Stimulated activated CD8-positive, alpha-beta memory T cell treated with anti-CD3 and anti-CD28 coated beads, Interleukin-7, amount 100 ng/mL, for 4 hours (primary cell): ENCODE measurements at places on chromosomes 7 and 10.

- DNase-seq: no peak
These were observed 973.0 kb upstream of the GHITM start for GRCh38 chr10:83166344-83166743.

GRCh38 chr7:91082852-91083495 is 181.3 kb upstream of the FZD1 start:
- DNase-seq: no peak

DNA sequence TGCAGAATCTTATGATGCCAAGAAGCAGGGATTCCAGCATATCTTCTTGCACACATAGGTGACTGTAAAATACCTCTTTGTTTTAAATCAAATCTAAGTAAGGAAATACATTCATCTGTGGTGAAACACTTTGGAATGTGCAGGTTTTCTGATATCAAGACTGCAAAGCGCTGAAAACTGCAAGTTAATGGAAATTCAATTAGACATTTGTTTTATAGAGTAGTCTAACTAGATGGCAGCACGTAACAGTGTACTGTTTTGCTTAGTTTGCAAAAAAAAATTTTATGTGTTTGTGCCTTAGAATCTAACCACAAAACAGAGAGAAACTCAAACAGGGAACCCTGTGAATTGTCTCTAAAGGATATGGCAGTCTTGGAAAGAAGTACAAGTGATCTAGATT is 259.2 kb downstream of the HDAC9 start:
- no peak for DNase-seq

DNA sequence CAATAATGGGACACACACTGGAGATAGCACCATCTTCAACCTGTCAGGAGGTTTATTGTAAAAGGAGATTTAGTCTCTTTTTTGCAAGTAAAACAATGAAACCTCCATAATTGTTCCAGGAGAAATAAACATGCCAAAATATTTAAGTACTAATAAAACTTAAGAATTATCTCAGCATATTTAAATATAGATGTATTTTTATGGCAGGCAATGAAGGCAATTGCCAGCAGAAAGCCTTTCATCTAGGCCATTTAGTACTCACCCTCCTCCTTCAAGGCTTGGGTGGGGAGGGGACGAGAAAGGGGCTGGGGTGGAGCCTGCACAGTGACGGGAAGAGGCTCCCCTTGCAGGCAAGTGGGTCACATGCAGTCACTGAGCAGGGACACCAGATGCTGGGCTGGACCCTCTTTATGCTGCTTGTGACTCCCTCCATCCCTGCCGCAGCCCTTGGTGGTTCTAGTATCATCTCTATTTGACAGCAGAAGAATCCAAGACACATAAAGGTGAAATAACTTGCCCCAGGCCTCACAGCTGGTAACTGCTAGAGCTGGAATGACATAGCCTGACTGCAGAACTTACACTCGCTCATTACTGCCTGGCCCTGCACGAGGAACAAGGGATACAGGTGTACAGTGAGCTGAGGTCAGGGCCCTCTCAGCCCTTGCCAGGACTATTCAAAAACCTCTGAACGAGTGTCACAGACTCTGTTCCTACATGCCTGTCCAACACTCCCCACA is 449.5 kb upstream of the ZMIZ1 start:
- no peak for DNase-seq

- DNase-seq: no peak
These were observed 16.1 kb upstream of the SEC61G start for GRCh38 chr7:54774785-54775740.

GRCh38 chr7:92608380-92609322 is 18.5 kb upstream of the FAM133B start:
- no peak for DNase-seq

DNA sequence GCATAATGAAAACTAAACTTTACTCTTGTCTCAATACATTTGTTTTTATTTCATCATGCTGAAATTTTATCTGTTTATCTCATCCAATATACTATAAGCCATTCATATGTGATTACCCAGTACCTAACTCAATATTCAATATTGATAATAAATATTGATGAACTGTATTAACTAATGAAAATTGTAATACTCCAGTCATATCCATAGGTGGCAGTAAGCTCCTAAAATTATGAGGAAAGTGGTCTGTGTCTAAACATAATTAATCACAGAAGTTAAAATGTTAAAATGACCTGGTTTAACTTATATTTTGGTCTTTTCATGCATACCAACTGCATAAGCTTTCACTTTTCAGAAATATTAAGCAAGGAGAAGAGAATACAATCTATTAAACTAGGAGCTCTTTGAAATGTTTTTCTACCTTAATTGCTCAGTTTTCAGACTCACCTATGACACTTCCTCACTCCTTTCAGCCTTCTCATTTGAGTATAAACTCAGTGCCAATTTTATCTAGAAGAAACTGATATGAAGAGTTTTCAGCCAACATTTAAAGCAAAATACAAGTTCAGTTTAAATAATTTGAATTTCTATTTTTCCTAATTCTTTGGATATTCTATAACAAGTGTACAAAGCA is 30.5 kb upstream of the VWDE start:
- no peak for DNase-seq

DNA sequence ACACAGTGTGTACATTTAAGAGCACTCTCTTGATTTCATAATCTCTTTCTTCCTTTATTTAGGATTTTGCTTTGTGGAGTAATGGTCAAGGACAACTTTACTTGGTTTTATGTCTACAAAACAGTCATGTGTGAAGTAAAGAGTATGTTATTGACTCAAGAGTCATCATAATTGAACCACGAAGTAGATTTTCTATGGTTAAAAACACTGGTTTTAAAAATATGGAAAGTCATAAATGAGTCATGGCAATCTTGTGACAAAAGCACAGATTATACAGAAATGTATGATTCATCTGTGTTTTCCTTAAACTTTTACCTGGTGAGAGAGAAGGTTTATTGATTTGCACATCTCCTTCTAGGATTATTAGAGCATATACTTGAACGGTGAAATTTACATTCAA is 969.7 kb downstream of the GATA3 start:
- DNase-seq: no peak

GRCh38 chr10:62669341-62669740 is 135.2 kb upstream of the ADO start:
- DNase-seq: no peak

GRCh38 chr10:113953505-113954272 is 90.0 kb upstream of the ADRB1 start:
- no peak for DNase-seq

- DNase-seq: peak; percentile 43
These were observed 17.6 kb downstream of the ANXA11 start for GRCh38 chr10:80187465-80188409.

- no peak for DNase-seq
These were observed 24.0 kb downstream of the IL2RA start for GRCh38 chr10:6038071-6038631.

- no peak for DNase-seq
These were observed 70.6 kb upstream of the PIK3CG start for GRCh38 chr7:106794276-106795083.

DNA sequence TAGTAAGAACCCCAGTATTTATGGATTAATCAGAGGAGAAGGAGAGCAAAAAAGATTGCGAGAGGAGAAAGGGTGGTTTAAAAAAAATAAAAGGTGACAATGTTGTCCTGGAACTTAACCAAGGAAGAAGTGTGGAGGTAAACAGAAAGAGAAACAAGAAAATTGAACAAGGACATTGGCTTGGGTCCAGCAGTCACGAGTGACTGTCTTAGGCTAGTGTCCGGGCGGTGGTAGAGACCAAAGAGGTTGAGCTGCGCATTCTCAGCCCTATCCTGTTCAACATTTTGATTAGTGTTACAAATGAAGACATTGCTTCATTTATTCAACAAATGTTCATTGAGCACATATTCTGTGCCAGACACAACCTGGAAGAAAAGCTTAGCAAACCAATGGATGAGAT is 329.9 kb downstream of the FGFR2 start:
- DNase-seq: no peak

DNA sequence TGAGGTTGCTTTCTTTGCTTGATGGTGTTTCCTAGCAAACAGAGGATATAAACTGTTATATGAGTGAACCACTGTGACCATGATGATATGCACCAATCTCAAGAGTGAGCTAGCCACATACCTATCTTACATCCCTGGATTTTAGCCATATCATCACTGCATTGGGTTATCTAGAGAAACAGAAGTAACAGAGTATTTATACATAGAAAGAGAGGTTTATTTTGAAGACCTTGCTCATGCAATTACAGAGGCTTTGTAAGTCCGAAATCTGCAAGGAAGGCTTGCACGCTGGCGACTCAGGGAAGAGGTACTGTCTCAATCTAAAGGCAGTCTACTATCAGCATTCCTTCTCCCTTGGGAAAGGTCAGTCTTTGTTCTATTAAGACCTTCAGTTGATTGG is 11.8 kb upstream of the PON2 start:
- no peak for DNase-seq

- DNase-seq: no peak
These were observed 339.0 kb upstream of the ZMIZ1 start for GRCh38 chr10:78729800-78730199.

GRCh38 chr10:3248526-3249306 is 76.1 kb upstream of the PITRM1 start:
- DNase-seq: no peak

GRCh38 chr10:19580691-19581090 is 235.5 kb upstream of the PLXDC2 start:
- DNase-seq: no peak

- peak; percentile 66 for DNase-seq
These were observed 106.0 kb downstream of the CUBN start for GRCh38 chr10:17023386-17024298.

DNA sequence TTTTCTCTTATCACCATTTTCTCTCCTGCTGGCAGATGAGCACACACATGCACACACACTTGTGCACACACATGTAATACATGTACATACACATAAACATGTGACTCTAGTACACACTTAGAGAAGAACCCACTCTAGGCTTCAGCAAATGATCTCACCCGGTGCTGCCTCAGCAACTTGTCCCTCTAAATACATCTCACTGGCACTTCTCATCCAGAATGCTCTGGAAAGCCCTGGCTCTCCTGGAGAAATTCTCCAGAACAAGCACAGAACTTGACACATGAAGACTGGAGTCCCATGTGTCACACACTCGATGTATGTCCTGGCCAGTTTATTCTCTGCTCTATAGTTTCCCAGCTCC is 254.9 kb downstream of the ELMO1 start:
- no peak for DNase-seq

GRCh38 chr10:58302254-58302653 is 32.6 kb upstream of the UBE2D1 start:
- no peak for DNase-seq

- DNase-seq: no peak
These were observed 125.7 kb upstream of the NPS start for GRCh38 chr10:127423218-127423915.

- no peak for DNase-seq
These were observed 339.2 kb downstream of the DNAJB6 start for GRCh38 chr7:157676001-157676400.

DNA sequence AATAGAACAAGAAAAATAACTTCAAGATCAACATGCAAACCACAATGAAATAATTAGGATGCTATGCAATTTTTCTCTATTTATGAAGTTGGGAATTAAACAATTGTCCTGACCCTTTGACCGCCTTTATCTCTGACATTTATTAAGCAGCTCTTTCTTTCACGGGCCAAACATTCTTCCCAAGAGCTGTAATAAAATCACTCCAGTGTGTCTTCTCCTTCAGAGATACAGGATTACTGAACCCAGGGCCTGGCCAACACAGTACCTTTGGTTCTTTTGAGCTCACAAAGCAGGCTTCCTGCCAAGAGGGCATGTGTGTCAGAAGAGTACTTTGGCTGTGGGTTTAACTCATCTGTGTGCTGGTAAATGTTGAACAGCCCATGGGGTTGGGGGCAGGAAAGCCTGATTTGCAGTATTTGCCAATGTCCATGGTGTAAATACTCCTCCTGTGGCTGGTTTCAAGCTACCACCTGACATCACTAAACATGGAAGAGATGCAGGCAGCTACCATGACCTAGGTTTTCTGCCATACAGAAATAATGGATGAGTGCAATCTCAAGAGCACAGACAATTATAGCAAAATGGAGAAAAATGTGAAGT is 121.7 kb downstream of the FANK1 start:
- DNase-seq: no peak

GRCh38 chr7:1032536-1033181 is 11.7 kb upstream of the GPR146 start:
- no peak for DNase-seq

DNA sequence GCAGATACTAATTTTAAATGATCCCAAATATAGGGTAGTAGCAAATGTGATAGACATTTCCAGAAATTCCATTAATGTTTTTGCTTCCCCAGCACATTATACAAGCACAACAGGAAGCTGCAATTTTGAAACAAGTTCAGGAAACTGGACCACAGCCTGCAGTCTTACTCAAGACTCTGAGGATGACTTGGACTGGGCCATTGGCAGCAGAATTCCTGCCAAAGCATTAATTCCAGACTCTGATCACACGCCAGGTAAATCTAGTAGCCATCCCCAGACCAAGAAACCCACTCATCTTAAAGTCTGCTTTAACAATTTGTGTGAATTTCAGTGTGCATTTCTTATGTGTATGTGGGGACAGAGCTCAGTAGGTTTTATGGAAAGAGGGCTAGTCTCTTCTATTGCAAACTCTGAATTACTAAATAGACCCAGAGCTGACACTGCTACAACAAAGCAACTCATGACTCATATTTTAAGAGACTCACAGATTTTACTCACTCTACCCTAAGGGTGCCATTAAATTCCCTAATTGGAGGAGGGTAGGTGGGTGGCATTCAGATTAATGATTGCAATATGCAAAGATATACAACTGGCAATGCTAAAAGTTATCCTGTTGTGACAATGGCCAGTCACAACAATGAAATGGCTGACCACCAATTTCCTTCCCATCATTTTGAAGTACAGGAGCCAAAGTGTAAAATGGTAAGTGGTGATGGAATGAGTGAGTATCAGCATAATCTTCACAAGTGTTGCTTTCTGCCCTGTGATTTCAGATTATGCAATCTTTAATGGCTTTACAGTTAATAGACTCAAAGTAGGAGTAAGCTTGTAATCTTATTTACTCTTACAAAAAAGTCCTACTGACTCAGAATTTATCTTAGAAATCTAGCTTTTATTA is 317.6 kb upstream of the PLXDC2 start:
- DNase-seq: no peak

DNA sequence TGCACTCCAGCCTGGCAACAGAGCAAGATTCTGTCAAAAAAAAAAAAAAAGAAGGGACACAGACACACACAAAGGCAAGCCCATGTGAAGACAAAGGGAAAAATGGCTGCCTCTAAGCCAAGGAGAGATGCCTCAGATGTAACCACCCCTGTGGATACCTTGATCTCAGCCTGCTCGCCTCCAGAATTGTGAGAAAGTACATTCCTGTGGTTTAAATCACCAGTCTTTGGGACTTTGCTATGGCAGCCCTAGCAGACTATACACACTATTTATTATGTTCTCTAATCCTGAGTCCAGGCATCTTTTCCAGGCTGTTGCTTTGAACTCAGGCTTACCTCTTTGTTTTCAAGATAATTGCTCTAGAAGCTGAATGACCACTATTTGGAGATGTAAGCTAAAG is 494.3 kb downstream of the GALNT17 start:
- DNase-seq: no peak
